Aorta (tissue), 5 donors: ENCODE measurements at places on chromosomes 4 and X.
A peak's percentile ranks its signal among the peaks of the same experiment; 100 is the strongest.

DNA sequence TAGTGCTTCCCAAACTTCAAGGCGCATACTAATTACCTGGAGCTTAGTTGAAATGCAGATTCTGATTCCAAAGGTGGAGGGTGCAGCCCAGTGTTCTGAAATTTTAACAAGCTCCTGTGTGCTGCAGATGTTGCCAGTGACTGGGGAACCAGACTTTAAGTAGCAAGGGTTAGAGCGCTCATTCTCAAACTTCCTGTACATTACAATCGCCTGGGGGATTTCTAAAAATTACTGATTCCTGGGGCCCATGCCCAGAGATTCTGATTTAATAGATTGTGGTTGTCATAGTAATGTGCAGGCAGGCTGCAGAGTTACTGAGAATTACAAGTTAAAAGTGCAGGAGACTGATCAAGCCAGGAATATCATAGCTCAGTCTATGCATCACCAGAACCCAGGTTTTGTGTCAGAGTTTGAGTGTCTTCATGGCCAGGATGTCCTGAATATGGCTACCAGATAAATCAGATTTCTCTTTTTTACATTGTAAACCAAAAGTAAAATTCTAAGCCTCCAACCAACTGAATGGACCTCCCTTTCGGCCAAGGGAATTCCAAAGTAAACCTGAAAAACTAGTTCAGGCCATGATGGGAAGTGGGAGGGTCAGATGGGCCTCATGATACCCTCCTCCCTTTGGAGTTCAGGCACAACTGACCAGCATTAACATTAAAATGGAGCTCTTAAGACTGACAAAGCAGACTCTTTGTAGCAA is 121.6 kb downstream of the ATXN3L start:
- H3K27ac ChIP-seq = no peak overlapping the region
- no peak for DNase-seq
- H3K4me3 ChIP-seq = no peak overlapping the region
- no peaks in the 10 kb centered on the region for H3K4me1 ChIP-seq

GRCh38 chr4:3660928-3661515 is 105.2 kb upstream of the ADRA2C start:
- H3K4me3 ChIP-seq = no peak overlapping the region
- no peaks in the 10 kb centered on the region for H3K36me3 ChIP-seq
- no peaks in the 10 kb centered on the region for H3K4me1 ChIP-seq
- H3K27ac ChIP-seq = no peak overlapping the region

- no peaks in the 10 kb centered on the region for H3K36me3 ChIP-seq
- no peak overlapping the region for H3K27ac ChIP-seq
- H3K27me3 ChIP-seq = no peaks in the 10 kb centered on the region
- no peak overlapping the region for H3K4me3 ChIP-seq
- DNase-seq = no peak
Observed at GRCh38 chr4:114087596-114088230, 108.3 kb upstream of the ARSJ start.

GRCh38 chr4:155984106-155984797 is 30.6 kb upstream of the CTSO start:
- H3K4me3 ChIP-seq = no peak overlapping the region
- H3K27ac ChIP-seq = no peak overlapping the region
- H3K36me3 ChIP-seq = no peaks in the 10 kb centered on the region
- no peak for DNase-seq
- H3K27me3 ChIP-seq = no peaks in the 10 kb centered on the region

- no peak overlapping the region for H3K27ac ChIP-seq
- H3K4me3 ChIP-seq = no peak overlapping the region
- DNase-seq = no peak
- H3K36me3 ChIP-seq = no peaks in the 10 kb centered on the region
- peaks cover 3% of the 10 kb centered on the region for H3K4me1 ChIP-seq
- no peaks in the 10 kb centered on the region for H3K27me3 ChIP-seq
Observed at GRCh38 chr4:55303760-55304165, 42.3 kb upstream of the SRD5A3 start.

- H3K4me3 ChIP-seq = peak overlapping the region; percentile 23
- no peak overlapping the region for H3K27ac ChIP-seq
- H3K36me3 ChIP-seq = no peaks in the 10 kb centered on the region
- no peaks in the 10 kb centered on the region for H3K4me1 ChIP-seq
Observed at GRCh38 chrX:75273483-75273882, 402 bp upstream of the UPRT start.
